AG04450 (cell line): ENCODE measurements at places on chromosomes 6 and 20. TPM values are rescaled to one million over a fixed set of nuclear protein-coding genes. Genes with fewer than 3 reads are reported as not detected.

Gene SLC18B1
- 7.5 and 10.2 TPM in 2 replicates for polyA plus RNA-seq

- DNase-seq = no peak
These were observed 17.7 kb upstream of the RIPOR3 start for GRCh38 chr20:50708845-50709635.

- no peak for DNase-seq
These were observed 20.1 kb upstream of the SERPINB1 start for GRCh38 chr6:2861822-2862164.

DNA sequence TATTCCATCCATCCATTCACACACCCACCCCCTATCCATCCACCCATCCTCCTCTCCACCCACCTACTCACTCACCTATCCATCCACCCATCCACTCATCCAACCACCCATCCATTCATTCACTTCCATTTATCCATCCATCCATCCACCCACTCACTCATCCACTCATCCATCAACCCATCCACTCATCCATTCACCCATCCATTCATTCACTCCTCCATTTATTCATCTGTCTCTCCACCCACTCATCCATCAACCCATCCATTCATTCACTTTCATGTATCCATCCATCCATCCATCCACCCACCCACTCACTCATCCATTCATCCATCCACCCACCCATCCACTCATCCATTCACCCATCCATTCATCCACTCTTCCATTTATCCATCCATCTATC, 84.1 kb downstream of the SRC start:
- DNase-seq = no peak

DNA sequence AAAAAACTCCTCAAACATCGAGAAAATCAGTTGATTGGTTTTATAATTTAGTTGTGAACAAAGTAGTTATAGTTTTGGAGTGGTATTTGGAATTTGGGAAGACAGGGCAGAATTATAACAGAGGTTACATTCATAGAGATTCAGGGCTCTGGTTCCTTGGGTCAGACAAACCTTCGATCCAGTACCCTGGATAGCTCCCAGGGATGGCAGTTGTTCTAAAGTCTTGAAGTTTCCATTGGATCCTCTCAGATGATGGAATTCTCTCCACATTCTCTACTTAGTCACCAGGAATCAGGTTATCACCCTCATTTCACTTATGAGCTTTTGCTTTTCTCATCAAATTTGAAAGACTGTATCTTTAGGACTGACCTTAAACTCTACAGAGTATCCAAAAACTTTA, 285.1 kb downstream of the CENPW start:
- DNase-seq = peak; percentile 2

DNA sequence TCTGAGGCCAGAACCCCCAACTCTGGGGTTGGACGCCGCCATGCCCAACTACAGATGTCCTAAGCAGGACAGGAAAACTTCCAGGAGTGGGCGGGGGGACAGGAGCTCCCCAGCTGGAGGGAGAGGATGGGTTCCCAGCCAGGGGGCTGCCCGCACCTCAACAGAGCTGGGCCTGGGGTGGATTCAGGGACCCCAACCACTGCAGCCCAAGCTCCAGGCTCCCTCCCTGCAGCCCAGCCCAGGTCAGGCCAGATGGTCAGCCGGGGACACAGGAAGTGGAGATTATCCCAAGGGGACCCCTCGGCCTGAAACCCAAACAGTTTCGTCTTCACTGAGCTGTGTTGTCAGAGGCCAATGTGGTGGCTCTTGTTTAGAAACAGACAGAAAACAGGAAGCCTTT, 9.4 kb downstream of the LAMA5 start:
- DNase-seq = no peak

Gene LPIN3
- 1.2 and 2.0 TPM in 2 replicates for polyA plus RNA-seq

DNA sequence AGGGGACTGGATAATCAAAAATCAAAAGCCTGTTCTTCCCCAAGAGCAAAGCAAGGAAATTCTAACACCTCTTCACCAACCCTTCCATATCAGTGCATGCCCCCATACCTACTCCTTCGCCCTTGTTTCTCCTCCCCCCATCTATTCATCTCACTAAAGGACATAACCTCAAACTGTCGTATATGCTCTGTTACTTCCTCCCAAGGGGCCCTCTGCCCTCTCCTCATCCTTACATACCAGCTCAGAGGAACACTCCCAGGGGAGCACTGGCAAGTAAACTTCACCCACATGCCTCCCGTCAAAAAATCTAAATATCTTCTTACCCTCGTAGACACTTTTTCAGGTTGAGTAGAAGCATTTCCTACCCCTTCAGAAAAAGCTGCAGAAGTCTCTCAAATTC, 9.4 kb upstream of the ADTRP start:
- DNase-seq = no peak

GRCh38 chr6:53547166-53547810, 2.4 kb upstream of the GCLC start:
- DNase-seq = no peak

- DNase-seq = no peak
These were observed 736.9 kb downstream of the QKI start for GRCh38 chr6:164151161-164152120.

GRCh38 chr20:22402550-22402949, 181.8 kb downstream of the FOXA2 start:
- DNase-seq = no peak

DNA sequence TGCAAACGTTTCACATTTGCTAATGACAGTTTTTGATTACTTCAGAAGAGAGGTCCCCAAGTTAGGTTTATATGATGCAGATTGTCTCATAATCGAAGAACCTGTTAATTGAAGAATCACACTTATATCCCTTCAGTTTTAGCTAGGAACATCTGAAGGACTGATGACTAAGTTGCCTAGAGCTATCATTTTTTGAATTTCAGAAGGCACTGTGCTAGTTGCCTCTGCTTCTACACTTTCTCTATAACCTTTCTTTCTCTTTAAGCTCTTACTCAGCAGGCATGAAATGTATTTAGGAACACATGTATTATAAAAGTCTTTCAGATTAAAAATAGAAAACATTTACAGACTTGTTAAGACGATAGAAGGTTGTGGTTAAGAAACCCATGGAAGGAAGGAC, 14.4 kb upstream of the GJE1 start:
- DNase-seq = no peak

DNA sequence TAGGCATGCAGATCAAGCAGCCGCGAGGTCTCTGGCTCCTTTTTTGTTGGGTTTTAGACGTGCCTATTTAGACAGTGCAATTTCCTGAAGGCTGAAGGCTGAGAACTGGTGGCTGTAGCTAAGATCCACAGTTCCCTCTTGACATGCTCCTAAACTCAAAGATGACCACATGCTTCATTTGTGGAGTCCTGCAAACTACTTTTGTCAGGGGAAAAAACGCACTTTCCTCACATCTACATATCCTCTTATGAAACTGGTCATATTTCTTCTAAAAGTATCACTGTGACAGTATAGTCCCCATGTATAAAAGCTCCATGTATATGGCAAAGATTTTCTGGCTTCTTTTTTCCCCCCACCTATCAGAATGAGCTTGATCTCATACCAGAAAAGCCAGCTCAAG, 30.7 kb downstream of the LYRM4 start:
- no peak for DNase-seq

DNA sequence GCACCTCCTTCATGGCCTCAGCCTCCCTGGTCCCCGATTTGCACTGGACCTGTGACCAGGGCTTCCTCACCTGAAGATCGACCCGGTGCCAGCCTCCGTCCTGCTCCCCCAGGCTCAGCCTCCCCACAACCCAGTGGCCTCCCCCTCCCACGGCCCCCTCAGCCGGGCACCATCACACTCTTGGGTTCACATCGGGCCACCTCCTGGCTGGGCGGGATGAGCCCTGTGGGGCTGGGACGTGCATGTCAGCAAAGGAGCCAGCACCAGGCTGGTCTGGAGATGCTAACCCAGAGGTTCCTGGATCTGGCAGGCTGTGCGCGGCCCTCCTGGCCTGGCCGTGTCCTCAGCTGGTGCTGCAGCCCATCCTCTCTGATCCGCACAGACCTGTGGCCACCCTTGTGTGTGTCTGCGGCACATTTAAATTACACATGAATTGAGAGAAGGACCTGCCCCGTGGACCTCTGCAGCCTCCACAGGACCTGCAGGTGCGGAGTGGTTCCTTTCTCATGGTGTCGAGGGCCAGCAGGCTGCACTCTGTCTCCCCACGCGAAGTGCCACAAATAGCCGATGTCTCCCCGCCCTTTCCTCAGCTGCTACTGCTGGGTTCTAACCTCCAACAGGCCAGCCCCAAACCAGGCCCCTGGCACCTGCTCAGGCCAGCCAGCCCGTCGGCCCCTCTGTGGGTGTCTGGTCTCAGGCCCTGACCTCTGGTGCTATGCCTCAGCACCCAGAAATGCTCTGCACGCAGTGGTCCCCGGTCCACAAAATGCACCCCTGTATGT, 237.5 kb downstream of the ERMARD start:
- DNase-seq = no peak

GRCh38 chr6:43468748-43469681, 8.4 kb upstream of the TJAP1 start:
- DNase-seq = no peak

DNA sequence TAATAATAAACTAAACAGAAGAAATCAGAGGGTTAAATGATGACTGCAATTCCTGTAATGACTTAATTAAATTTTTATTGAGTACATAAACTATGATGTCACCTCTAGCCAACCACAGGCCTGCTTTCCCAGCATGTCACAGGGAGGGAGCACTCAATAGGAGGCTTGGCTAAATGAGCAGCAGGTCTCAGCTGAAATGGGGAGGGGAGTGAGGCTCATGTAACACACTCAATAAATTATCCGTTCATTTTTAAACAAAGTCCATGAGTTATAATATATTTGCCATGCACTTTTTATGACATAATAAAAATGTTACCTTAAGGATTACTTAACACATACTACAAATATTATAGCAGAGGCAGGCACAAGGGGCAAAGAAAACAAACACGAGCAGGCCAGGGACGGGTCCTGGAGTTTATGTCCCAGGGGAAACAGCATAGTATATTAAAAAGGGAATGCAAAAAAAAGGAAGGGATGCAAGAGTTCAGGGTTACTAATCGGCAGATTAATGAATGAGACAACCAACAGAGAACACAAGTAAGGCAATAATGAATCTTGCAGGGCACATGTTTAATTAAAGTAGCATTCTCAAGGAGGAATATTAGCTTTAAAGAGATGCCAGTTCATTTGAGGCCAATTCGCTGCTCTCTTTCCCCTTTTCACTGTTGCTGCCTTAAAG, 27.1 kb upstream of the FAM83C start:
- DNase-seq = no peak

GRCh38 chr6:105775095-105775494, 311.0 kb upstream of the PRDM1 start:
- DNase-seq = no peak

Gene RIMS4
- not detected in 2 replicates for polyA plus RNA-seq

DNA sequence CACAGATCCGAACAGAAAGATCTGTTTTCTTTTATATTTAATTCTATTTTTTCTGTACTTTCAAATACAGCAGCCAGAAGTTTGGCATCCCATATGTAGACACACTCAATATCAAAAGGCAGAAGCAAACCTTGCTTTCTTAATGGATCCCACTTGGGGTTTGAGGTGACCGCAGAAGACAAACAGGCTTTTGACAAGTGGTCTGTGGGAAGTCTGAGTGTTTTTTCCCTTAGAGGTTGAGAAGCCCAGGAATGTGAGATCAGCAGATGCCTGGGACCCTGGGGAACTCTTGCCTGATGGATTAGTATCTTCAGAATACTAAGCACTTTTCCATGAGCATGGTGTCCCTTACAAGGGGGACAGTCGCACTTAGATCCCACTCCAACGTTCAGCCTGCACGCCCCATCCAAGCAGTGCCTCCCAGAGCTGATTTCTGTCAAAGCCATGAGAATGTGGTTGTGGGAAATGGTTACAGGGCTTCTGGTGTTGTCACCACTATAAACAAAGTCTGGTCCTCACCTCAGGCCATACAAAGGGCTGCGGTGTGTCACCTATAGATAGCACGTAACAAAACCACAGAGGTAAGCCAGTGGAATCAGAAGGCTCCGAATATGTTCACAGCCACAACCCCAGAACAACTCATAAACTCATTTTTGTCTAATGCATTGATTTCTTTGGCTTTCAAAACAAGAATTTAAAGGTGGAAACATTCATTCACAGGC, 12.7 kb downstream of the IL17F start:
- no peak for DNase-seq

- DNase-seq = peak; percentile 68
These were observed 485.3 kb upstream of the BTBD3 start for GRCh38 chr20:11432407-11432806.

DNA sequence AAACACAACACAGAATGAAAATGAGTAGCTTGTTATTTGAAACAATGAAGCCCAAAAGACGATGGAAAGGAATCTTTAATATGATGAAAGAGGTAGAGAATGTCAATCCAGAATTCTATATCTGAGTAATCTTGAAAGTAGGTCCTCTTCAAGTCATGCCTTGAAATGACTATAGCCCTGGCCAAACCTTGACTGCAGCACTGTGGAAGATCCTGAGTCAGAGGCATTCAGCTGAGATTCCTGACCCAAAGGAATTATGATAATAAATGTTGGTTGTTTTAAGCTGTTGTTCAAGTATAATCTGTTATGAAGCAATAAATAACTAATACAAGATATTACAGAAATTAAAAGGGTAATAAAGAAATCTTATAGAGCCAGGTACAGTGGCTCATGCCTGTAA, 64.8 kb downstream of the IBTK start:
- DNase-seq = no peak

Gene UNC5CL
- 0.02 TPM in 2 replicates for polyA plus RNA-seq

DNA sequence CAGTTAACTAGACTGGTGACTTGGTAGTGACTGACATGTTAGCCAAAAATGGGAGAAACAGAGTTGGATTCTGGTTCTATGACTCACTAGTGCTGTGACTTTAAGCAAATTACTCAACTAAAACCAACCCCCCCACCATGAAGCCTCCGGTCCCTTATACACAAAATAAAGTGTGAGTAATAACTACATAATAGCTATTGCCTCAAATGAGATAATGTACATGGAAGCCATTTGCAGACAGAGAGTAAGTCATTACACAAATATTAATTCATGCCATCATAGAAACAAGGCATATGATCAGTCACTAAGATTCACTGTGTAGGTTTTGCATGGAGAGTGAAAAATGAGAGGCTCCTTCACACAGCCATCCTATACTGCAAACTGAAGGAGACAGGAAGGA, 111.9 kb downstream of the HIVEP2 start:
- peak; percentile 70 for DNase-seq

- no peak for DNase-seq
These were observed 470.4 kb downstream of the TFAP2B start for GRCh38 chr6:51289041-51289440.

- no peak for DNase-seq
These were observed 43.7 kb upstream of the GABRR1 start for GRCh38 chr6:89260832-89261231.

- DNase-seq = peak; percentile 87
These were observed at the start of gene GPANK1 for GRCh38 chr6:31664790-31665500. Gene GPANK1, minus strand, starts transcription at chr6:31664997. Its CDS starts 519 bp downstream, at chr6:31664478.

DNA sequence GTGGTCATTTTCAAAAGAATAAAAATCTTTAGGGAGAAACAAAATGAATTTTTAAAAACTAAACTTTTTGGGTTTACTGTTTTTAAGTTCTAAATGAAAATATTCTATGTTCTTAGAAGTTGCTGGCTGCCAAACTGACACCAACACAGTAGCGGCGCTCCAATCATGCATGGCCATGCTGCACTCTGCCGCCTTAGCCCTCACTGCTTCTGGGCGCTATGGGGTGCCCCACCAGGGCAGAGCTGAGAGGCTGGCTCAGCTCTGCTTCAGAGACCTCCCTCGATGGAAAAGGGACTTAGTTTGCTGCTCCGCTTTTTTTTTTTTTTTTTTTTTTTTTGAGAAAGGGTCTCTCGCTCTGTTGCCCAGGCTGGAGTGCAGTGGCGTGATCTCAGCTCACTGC, 20.9 kb downstream of the EZR start:
- no peak for DNase-seq

Gene CENPW
- 6.7 and 10.6 TPM in 2 replicates for polyA plus RNA-seq
